ENCODE measurements at places on chromosomes 2 and 18.
A peak's percentile ranks its signal among the peaks of the same experiment; 100 is the strongest.

DNA sequence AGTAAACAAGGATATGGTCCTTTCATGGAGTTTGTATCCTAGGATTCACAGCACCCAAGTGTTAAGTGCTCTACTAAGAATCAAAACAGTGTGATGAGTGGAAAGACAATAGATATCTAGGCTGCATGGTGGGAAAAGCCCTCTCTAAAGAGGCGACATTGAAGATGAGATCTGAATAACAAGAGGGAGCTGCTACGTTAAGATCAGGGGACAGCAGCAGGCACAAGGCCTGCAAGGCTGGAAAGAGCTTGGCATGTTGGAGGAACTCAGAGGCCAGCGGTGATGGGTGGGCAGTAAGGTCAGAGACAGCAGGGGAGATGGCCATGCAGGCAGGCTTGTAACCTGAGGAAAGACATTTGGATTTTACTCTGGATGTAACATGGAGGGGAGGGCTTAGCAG, 177.5 kb downstream of the GFPT1 start:
- H3K27ac ChIP-seq = no peak overlapping the region
- no peak overlapping the region for H3K4me3 ChIP-seq
- no peaks in the 10 kb centered on the region for H3K27me3 ChIP-seq
- no peaks in the 10 kb centered on the region for H3K4me1 ChIP-seq
- no peaks in the 10 kb centered on the region for H3K36me3 ChIP-seq

DNA sequence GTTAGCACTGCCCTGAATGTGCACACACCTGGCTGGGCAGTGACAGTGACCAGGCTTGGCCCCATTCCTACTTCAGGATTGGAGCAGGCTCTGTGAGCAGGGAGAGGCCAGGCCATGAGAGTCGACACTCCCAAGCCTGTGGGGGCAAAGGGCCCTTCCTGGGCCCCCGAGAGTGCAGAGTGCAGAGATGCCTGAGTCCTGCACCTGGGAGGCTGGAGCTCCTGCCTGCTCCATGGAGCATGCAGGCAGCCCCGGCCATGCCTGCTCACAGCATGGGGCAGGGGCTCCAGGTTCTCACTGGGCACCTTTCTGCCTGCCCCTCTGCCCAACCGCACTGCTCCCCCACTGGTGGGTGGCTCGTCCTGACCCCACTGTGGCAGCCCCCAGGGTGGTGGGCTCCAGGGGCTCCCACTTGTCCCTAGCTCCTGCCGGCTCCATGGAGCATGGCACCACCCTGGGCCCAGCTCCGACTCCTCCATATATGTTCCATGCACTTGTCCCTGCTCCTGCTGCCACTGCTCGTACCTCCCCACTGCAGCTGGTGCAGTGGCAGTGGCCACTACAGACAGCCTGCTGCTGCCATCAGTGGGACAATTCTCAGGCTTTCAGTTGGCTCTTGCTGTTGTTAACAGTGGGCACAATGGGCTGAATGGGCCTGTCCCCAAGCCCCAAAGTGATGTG, 282.0 kb downstream of the RPRM start:
- peak; percentile 53 for DNase-seq
- H3K4me3 ChIP-seq = no peak overlapping the region
- H3K27me3 ChIP-seq = no peaks in the 10 kb centered on the region
- no peaks in the 10 kb centered on the region for H3K4me1 ChIP-seq

- H3K36me3 ChIP-seq = no peaks in the 10 kb centered on the region
- no peak for DNase-seq
- peaks cover 19% of the 10 kb centered on the region for H3K4me1 ChIP-seq
- peak overlapping the region; percentile 99 for H3K4me3 ChIP-seq
- peak overlapping the region; percentile 75 for H3K27ac ChIP-seq
These were observed 918 bp downstream of the EIF5B start for GRCh38 chr2:99338029-99338585.

DNA sequence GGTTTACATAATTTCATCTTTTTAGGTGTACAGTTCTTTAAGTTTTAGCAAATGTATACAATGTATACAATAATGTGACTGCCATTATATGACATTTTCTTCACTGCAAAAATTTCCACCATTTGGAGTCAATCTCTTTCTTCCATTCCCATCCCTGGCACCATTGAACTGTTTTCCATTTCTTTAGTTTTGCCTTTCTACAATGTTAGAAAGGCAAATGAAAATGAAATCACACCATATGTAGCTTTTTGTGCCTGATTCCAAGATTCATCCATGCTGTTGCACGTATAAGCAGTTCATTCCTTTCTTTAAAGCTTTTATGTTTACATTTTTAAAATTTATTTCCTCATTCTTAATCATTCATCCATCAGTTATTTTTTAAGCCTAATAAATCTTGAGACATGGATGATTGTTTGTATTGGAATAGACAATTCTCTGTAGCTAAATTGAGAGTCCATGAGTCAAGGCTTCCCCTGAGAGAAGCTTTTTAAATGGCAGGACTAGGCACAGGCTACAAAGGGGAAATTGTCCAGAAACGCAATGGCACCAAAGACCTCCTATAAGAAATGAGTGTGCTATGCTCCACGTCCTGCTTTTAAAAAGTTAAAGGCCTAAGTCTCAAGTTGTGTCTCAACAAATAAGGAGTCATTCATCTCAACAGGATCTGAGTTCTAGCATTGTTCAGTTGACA, 8.7 kb upstream of the COL5A2 start:
- DNase-seq = no peak
- H3K4me1 ChIP-seq = no peaks in the 10 kb centered on the region
- H3K4me3 ChIP-seq = no peak overlapping the region
- no peaks in the 10 kb centered on the region for H3K27me3 ChIP-seq
- H3K36me3 ChIP-seq = no peaks in the 10 kb centered on the region

DNA sequence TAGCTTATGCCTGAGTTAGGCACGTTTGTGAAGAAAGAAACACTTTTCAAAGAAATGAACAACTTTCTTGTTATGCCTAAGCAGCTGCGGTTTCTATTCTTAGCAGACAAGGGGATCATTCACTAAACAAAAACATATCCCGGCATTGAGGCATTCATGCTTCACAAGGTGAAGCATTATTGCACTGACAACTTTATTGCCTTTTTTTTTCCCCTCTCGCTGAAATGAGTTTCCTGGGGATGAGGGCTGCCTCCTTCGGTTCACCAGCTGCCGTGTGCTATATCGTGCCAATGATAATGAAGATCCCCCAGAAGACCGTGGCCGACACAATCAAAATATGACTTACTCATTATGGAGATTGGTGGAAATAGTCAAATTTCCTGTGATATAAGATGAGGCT, 288.2 kb upstream of the ST6GAL2 start:
- no peaks in the 10 kb centered on the region for H3K27me3 ChIP-seq
- H3K4me3 ChIP-seq = no peak overlapping the region
- no peak for DNase-seq
- no peaks in the 10 kb centered on the region for H3K36me3 ChIP-seq

DNA sequence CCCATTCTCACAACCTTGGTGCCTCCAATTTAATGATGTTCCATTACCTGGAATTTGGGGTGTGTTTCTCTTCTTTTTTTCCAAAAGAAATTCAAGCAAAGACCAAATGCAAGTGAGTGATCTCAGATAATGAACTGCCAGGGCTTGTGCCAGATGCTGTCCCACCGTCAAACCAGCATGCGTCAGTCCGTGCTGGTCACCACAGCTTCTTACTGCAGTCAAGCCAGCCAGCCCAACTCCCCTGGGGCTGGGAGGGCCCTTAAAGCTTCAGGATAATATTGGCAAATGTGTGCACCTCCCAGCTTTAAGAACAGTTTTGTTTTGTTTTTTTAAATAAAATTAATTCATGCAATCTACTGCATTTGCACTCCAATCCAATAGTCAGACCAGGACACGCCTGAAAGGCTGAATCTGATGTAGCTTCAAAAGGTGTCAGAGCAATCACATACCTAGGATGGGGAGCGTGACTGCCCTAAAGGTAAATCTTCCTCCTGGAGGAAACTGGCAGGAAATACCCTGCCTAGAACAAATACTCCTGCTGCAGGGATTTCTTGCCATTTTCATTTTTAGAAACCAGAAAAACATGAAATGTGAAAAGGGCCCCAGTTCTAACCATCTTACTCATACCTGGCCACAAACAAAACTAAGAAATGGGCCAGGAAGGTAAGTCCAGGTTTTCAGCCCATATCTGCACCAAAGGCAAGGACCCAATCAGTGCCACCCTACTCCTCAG, 26.8 kb upstream of the SP3 start:
- peaks cover 4% of the 10 kb centered on the region for H3K4me1 ChIP-seq
- H3K36me3 ChIP-seq = no peaks in the 10 kb centered on the region
- no peaks in the 10 kb centered on the region for H3K27me3 ChIP-seq
- no peak overlapping the region for H3K27ac ChIP-seq
- DNase-seq = no peak

GRCh38 chr2:146129231-146129630, 1609.3 kb upstream of the ZEB2 start:
- no peak for DNase-seq
- no peak overlapping the region for H3K27ac ChIP-seq
- H3K36me3 ChIP-seq = no peaks in the 10 kb centered on the region
- H3K4me1 ChIP-seq = no peaks in the 10 kb centered on the region
- no peak overlapping the region for H3K4me3 ChIP-seq
- no peaks in the 10 kb centered on the region for H3K27me3 ChIP-seq

DNA sequence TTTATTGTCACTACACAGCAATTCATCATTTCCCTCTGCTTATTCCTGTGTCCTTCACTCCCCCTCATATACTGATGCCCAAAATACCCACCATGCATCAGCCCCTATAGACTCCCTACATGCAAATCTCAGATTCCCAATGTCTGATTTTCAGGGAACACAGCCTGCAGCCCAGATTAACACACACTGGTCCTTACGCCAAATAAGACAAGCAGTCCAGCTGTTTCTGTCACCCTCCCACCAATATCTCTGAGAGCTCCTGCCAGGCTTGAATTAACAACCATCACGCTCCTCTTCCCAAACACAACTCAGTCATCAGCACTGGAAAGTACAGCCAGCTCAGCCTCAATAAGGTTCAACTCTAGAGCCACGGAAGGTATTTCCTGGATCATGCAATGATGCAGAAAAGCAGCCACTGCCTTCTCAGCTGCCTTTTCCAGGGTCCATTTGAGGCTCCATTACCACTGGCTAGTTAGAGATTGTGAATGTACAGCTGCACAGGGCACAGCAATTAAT, 39.0 kb upstream of the SLC35F5 start:
- no peak overlapping the region for H3K27ac ChIP-seq
- no peak overlapping the region for H3K4me3 ChIP-seq
- peaks cover 7% of the 10 kb centered on the region for H3K4me1 ChIP-seq
- no peaks in the 10 kb centered on the region for H3K27me3 ChIP-seq

GRCh38 chr2:216548901-216549331, 50.3 kb downstream of the RPL37A start:
- no peak overlapping the region for H3K4me3 ChIP-seq
- no peak overlapping the region for H3K27ac ChIP-seq
- peak; percentile 60 for DNase-seq
- no peaks in the 10 kb centered on the region for H3K36me3 ChIP-seq
- H3K4me1 ChIP-seq = no peaks in the 10 kb centered on the region

DNA sequence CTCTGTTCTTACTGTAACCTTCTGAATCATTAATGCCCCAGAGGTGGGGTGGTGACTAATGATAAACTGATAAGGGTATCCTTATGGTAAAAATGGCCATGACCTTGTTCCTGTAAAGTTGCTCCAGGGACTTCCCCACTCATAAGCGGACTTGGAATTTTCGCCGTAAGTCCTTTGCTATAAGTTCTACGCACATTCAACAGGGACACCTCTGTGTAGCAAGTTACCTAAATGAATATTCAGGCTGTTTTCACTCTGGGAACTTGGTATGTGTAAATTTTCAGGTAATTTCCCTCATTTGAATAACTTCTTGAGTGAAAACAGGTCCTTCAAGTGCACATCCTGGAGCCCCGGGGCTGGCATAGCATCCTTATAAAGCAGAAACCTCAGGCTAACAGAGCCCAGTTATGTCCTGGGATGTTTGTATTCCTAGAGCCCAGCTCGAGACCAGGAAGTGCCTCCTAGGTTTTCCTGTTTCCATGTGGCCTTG, 9.4 kb upstream of the AGFG1 start:
- H3K27ac ChIP-seq = no peak overlapping the region
- DNase-seq = no peak
- H3K27me3 ChIP-seq = no peaks in the 10 kb centered on the region
- no peak overlapping the region for H3K4me3 ChIP-seq
- H3K36me3 ChIP-seq = no peaks in the 10 kb centered on the region

- no peaks in the 10 kb centered on the region for H3K27me3 ChIP-seq
- no peaks in the 10 kb centered on the region for H3K36me3 ChIP-seq
- H3K27ac ChIP-seq = no peak overlapping the region
- H3K4me3 ChIP-seq = no peak overlapping the region
- H3K4me1 ChIP-seq = peaks cover 7% of the 10 kb centered on the region
These were observed 105.6 kb upstream of the ST3GAL5 start for GRCh38 chr2:85994421-85994777.

DNA sequence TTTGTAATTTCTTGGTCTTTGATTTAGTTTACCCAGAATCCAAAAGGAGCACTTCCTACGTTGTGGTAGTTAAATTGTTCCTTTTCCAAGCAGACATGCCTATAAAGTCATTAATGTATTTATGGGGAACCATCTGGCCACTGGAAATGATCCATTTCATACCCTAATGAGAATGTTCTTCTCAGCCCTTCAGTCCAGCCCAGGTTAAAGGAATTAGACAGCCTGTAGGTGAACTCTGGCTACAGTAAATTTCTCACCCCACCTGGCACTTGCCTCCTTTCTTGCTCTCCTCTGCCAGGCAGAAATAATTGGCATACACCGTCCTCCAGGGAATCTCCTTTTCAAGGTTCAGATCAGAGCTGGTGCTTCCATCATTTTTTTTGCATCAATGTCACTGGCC, 121.1 kb downstream of the SETBP1 start:
- DNase-seq = no peak
- H3K27ac ChIP-seq = peak overlapping the region; percentile 77
- H3K36me3 ChIP-seq = peaks cover 2% of the 10 kb centered on the region
- no peaks in the 10 kb centered on the region for H3K27me3 ChIP-seq
- H3K4me3 ChIP-seq = no peak overlapping the region

DNA sequence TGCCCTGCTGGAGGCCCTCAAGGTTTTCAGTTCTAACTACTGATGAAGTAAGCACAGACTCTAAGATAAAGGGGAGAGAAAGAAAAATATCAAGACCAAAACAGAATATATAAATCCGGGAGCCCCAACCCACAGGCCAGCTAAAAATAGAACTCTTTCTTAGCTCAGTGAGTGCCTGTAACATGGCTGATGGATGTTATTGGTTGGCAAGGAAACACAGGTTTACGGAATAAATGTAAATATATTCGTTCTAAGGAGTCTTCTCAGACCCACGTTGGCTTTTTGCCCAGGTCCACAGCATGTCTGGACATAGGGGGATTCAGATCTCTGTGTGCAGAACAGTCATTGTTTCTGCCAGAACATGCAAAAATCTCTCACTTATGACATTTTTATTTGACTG, 139.0 kb upstream of the SERPINE2 start:
- no peaks in the 10 kb centered on the region for H3K36me3 ChIP-seq
- DNase-seq = peak; percentile 85
- no peak overlapping the region for H3K4me3 ChIP-seq
- H3K27ac ChIP-seq = no peak overlapping the region

DNA sequence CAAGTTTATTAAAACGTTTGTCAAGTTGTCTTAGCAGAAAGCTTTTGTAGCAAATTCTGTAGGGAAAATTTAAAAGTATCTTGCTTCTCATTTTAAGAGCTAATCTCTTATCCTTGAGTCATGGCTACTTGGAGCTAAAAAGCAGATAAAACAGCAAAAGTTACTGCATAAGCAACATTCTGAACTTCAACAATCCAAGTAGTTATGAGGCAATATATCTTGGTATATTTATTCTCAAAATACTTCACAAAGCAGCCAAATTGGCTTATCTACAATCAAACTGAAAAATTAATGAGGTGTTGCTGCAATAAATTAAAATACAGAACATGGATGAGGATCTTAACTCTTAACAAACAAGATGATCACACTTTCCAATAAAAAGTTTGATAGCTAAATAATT, 306.5 kb downstream of the PIEZO2 start:
- no peak overlapping the region for H3K27ac ChIP-seq
- no peaks in the 10 kb centered on the region for H3K27me3 ChIP-seq
- H3K36me3 ChIP-seq = no peaks in the 10 kb centered on the region
- H3K4me1 ChIP-seq = no peaks in the 10 kb centered on the region
